Type B pancreatic cell (in vitro differentiated cells): ENCODE measurements at places on chromosomes 13 and 19. TPM values are rescaled to one million over a fixed set of nuclear protein-coding genes. Genes with fewer than 3 reads are reported as not detected.

DNA sequence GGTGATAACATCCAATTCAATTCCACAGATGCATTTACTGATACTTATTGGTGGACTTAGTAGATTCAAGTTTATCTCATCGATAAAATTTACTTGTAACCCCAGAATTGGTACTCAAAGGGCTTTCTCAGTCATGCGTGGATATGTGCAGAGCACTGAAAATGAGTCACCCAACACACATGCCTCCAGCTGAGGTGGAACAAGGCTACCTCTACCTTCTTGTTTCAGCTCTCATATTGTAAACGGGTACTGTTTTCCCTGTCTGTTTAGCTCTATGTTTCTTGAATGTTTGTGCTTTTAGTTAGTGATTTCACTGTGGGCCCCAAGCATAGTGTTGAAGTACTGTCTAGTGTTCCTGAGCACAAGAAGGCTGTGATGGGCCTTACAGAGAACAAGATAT lies 1.5 kb downstream of the LRRC63 start:
- peaks cover 5% of the 10 kb centered on the region for H3K4me1 ChIP-seq
- no peak overlapping the region for H3K27ac ChIP-seq
- no peak overlapping the region for H3K4me3 ChIP-seq
- no peaks in the 10 kb centered on the region for H3K36me3 ChIP-seq
- DNase-seq, result no peak

- no peaks in the 10 kb centered on the region for H3K27me3 ChIP-seq
- peaks cover 19% of the 10 kb centered on the region for H3K36me3 ChIP-seq
- no peak overlapping the region for H3K27ac ChIP-seq
Observed at GRCh38 chr19:34189917-34190425, 17.7 kb downstream of the LSM14A start.

DNA sequence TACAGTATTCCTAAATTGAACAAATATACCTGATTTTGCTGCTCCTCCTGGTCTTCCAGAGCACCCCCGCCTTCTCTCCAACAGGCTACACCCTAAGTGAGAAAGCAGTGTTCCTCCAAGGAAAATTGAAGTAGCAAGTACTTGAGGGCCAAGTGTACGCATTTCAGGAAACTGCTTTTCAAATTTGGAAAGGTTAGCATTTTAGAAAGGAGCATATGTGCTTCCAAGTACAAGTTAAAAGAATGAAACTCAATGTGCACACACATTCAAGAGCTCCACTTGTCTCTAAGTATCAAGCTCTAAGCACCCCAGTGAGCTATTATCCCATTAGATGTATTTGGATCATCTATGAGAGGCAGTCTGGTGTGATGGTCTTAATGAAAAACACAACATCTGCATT lies 25.8 kb downstream of the LHFPL6 start:
- peaks cover 6% of the 10 kb centered on the region for H3K36me3 ChIP-seq
- H3K27ac ChIP-seq, result no peak overlapping the region
- no peak overlapping the region for H3K4me3 ChIP-seq

The PRR19 gene
- 2.2 and 2.4 TPM in 2 replicates for total RNA-seq

The PCDH8 gene
- 0.36 and 8.1 TPM in 2 replicates for total RNA-seq

DNA sequence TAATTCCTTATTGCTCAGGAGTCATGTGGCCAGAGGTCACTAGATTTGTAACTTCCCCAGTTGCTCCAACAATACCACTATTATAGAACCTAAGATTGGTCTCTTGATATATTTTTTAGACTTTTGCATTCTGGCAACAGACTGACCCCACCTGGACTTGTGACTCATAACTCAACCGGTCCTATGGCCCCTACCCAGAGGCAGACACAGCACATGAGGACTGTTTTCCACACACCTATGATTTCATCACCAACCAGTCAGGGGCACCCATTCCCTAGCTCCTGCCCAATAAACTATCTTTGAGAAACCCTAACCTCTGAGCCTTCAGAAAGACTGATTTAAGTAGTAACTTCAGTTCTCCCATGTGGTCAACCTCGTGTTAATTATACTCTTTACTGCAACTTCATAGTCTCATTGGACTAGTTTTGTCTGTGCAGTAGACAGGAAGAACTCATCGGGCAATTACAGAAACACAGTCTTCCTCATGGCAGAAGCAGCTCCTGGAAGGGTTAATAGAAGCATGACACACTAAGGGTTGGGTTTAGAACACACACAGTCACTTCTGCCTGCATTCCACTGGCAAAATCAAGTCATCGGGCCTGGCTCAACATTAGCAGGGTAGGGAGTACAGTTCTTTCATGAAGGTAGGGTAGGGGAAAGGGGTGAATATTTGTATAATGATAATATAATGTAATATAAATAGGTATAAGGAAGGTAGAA lies 251.8 kb downstream of the UQCRFS1 start:
- H3K4me3 ChIP-seq, result no peak overlapping the region
- no peaks in the 10 kb centered on the region for H3K4me1 ChIP-seq
- no peak for DNase-seq
- H3K36me3 ChIP-seq, result no peaks in the 10 kb centered on the region
- H3K27ac ChIP-seq, result no peak overlapping the region

GRCh38 chr19:42086770-42087550 lies 11.0 kb downstream of the ZNF574 start:
- no peaks in the 10 kb centered on the region for H3K27me3 ChIP-seq
- no peak for DNase-seq
- peaks cover 9% of the 10 kb centered on the region for H3K36me3 ChIP-seq

The DNAAF3 gene
- 5.9 and 12.2 TPM in 2 replicates for total RNA-seq

The PGLYRP1 gene
- not detected in 2 replicates for total RNA-seq

- H3K27me3 ChIP-seq, result no peaks in the 10 kb centered on the region
- H3K4me3 ChIP-seq, result no peak overlapping the region
- DNase-seq, result no peak
- H3K4me1 ChIP-seq, result no peaks in the 10 kb centered on the region
Observed at GRCh38 chr19:15562861-15563260, 52.2 kb upstream of the CYP4F8 start.

GRCh38 chr19:4228765-4229178 lies 551 bp upstream of the EBI3 start:
- no peak for DNase-seq
- H3K36me3 ChIP-seq, result no peaks in the 10 kb centered on the region
- H3K27me3 ChIP-seq, result peaks cover 5% of the 10 kb centered on the region
- no peak overlapping the region for H3K27ac ChIP-seq
- no peaks in the 10 kb centered on the region for H3K4me1 ChIP-seq

The KLK15 gene
- 0.26 TPM in 1 of 2 replicates, not detected in the other for total RNA-seq

The ZNF443 gene
- total RNA-seq, result 7.7 TPM in 2 replicates

The ZNF616 gene
- total RNA-seq, result 18.7 and 26.5 TPM in 2 replicates

DNA sequence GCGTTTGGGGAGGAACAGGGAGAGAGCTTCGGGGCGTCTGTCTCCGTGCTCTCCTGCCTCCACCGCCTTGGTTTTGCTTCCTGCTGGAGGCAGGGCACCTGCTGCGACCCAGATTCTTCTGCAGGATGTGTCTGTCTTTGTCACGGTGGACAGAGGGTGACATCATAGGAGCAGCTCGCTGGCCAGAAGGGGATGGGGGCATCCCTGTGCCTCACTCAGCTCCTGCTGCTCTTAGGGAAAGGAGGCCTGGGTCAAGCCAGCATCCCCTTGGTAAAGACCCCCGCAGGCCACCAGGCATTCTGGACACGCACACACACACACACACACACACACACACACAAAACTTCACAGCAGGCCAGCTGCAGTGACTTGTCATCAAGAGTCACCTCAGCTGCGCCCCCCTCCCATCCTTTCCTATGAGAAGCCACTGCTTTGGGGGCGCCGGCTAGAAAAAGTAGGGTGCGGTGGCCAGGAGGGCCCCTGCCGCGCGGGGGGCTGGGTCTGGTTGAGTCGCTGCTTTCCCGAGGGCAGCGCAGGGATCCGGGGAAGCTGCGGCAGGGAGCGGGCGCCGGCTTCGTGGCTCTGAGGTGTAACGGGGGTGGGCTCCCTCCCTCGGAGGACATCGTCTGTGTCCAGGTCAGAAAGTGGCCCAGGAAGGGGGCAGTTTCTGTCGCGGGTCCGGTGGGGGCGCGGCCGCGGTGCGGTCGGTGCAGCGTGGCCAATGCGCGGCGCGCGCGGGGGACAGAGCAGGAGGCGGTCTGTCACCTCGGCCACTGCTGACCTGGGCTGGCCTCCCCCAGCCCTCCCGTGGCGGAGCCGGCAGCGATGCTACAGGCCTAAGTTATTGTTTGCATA lies 15.8 kb upstream of the NPAS1 start:
- no peak overlapping the region for H3K27ac ChIP-seq
- H3K4me3 ChIP-seq, result no peak overlapping the region

The TMEM161A gene
- total RNA-seq, result 29.1 and 45.2 TPM in 2 replicates

DNA sequence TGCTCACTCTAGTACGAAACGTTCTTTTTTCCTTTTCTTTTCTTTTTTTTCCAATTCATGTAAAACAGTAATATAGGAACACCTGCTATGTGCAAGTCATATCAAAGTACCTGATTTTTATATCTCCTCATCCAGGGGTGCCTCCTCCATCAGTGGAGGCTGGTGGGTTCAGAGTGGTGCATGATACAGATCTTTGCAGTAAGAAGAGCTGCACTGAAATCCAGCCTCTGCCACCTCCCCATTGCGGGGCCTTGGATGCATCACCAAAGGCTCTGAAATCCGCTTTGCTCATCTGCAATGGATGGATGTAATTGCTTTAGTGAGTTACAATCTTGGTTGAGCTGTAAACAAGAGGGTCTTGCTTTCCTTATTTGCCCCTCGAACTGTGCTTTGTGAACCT lies 38.3 kb downstream of the GPR12 start:
- no peak overlapping the region for H3K27ac ChIP-seq
- H3K36me3 ChIP-seq, result no peaks in the 10 kb centered on the region
- DNase-seq, result peak; percentile 22
- no peak overlapping the region for H3K4me3 ChIP-seq

The CEACAM4 gene
- total RNA-seq, result not detected in 2 replicates

GRCh38 chr13:23671377-23671776 lies 101.2 kb downstream of the TNFRSF19 start:
- DNase-seq, result no peak
- H3K27ac ChIP-seq, result no peak overlapping the region
- no peaks in the 10 kb centered on the region for H3K27me3 ChIP-seq
- peaks cover 42% of the 10 kb centered on the region for H3K4me1 ChIP-seq
- H3K4me3 ChIP-seq, result no peak overlapping the region

GRCh38 chr13:75812751-75813181 lies 176.6 kb downstream of the LMO7 start:
- H3K4me3 ChIP-seq, result no peak overlapping the region
- no peak for DNase-seq
- peak overlapping the region; percentile 27 for H3K27ac ChIP-seq
- peaks cover 2% of the 10 kb centered on the region for H3K36me3 ChIP-seq

DNA sequence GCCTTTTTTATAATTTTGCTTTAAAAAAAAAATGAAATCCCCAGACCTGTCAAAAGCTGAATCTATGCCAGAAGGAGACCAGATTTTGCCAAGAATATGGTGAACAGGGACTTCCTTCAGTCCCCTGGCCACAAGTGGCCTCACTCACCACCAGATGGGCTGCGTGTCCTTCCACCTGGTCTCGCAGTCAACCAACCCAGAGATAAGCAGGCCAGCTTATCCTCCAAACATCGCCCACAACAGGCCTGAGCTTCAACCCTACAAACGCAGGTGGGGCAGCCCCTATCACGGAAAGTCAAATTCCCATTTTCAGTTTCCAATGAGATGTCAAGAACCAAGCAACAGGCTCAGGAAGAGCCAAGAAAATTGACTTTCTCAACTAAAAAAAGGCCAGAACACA lies 30.5 kb downstream of the STK24 start:
- no peak overlapping the region for H3K4me3 ChIP-seq
- peak overlapping the region; percentile 53 for H3K27ac ChIP-seq
- no peaks in the 10 kb centered on the region for H3K27me3 ChIP-seq
- H3K36me3 ChIP-seq, result peaks cover 24% of the 10 kb centered on the region

DNA sequence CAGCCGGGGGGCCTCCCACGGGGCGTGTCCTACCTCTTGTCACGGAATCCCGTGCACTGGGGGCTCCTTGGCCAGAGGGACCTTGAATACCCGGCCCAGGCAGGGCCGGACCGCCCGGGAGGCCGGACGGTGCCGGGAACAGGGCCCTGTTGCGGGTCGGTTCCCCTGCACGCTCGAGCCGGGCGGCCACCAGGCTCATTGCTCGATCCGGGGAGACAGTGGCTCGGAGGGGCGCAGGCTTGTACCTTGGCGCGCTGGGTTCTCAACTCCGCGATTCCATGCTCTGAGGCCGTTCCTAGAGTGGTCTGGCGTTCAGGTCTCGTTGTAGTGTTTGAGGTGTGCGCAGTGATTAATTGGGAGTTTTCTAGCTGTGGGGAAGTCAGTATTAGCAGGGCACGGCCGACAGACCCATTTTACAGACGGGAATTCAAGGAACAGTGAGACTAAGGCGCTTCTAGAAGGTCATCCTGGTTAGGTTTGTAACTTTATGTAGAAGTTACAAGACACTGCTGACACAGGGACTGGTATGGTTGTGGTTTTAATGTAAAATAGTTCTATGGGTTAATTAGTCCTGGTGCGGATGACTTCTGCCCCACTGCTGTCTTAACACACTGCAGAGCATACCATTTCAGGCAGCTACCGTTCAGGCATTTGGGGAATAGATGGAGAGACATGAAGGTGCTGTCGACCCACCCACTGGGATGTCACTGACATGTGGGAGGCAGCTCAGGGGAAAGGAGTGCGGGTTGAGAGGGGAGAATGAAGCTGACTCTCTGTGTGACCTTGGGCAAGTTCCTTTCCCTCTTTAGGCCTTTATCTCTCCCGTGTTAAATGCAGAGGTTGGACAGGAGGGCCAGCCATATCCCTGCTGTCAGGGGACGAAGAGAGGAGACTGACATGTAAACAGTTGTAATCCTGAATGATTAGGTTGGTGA lies 592 bp downstream of the CLPTM1 start:
- peaks cover 26% of the 10 kb centered on the region for H3K4me1 ChIP-seq
- peak overlapping the region; percentile 90 for H3K27ac ChIP-seq
- H3K27me3 ChIP-seq, result no peaks in the 10 kb centered on the region
- peak overlapping the region; percentile 97 for H3K4me3 ChIP-seq
- DNase-seq, result no peak

DNA sequence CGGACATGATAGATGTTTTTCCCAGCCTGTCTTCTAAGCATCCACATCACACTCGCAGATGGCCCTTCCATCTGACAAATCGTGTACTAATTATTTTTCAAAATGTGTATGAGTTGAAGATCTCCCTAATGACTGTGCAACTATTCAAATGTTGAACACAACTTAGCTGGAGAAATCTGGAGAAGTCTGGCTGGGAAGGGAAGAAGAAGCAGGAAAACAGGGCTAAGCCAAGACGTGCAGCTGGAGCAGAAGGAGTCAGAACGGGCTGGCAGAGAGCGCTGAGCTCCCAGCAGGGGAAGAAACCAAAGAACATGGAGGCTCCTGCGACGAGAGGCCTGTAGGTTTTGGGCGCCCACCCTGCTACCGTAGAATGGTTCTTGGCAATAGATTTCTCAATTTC lies 13.2 kb upstream of the LATS2 start:
- no peaks in the 10 kb centered on the region for H3K36me3 ChIP-seq
- H3K27ac ChIP-seq, result no peak overlapping the region
- H3K4me1 ChIP-seq, result peaks cover 22% of the 10 kb centered on the region

DNA sequence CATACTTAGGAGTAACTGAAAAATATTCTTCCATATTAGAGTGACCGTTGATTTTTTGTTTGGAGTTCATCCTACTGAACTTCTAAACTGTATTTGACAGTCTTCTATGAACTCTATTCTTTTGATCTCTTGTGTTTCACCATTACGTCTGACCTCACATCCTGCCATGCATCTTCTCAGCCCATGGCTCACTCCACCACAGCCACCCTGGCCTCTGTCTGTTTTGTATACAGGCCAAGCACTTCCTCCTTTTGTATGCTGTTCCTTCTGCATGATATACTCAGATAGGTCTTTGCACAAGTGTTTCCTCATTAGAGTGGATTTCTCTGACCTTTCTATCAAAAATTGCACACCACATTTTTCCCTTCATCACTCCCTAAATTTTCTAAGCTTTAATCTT lies 119.9 kb downstream of the MAB21L1 start:
- H3K4me3 ChIP-seq, result no peak overlapping the region
- H3K36me3 ChIP-seq, result no peaks in the 10 kb centered on the region
- H3K27me3 ChIP-seq, result no peaks in the 10 kb centered on the region
- H3K27ac ChIP-seq, result no peak overlapping the region
- DNase-seq, result no peak
